ENCODE measurements at places on chromosomes 2 and 18.

- no peak for DNase-seq
These were observed 72.7 kb downstream of the PTPN2 start for GRCh38 chr18:12811191-12811950.

DNA sequence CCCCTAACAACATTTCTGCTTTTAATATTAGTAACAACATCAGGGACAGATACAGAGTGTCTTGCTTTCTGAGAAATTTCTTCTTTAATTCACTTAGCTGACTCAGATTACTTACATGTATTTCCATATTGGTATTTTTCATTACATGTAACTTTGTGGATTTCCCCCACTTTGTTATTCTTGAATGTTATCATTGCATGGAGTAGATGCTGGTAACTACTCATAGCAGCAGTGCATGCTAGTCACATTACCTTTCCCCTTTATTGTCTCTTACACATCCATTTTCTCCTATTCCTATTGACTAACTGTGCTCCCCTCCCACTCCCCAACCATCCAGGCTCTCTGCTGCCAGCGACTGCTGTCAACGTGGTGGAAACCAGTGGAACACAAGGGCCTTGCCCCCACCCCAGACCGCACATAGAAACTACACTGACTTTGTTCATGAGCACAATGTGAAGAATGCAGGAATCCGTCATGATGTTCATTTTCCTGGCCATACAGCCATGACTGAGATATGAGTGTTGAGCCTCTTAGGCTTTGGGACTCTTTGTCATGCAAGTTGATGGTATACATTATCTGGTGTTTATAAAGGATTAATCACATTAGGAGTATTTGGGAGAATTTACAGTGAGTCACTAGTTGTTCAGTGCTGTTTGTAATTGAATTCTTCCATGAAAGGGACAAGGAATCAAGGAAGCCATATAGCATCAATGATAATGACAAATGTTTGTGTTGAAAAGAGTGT lies 91.0 kb downstream of the EPB41L5 start:
- no peak for DNase-seq

- DNase-seq, result no peak
These were observed 44.5 kb downstream of the METTL8 start for GRCh38 chr2:171389325-171389724.

DNA sequence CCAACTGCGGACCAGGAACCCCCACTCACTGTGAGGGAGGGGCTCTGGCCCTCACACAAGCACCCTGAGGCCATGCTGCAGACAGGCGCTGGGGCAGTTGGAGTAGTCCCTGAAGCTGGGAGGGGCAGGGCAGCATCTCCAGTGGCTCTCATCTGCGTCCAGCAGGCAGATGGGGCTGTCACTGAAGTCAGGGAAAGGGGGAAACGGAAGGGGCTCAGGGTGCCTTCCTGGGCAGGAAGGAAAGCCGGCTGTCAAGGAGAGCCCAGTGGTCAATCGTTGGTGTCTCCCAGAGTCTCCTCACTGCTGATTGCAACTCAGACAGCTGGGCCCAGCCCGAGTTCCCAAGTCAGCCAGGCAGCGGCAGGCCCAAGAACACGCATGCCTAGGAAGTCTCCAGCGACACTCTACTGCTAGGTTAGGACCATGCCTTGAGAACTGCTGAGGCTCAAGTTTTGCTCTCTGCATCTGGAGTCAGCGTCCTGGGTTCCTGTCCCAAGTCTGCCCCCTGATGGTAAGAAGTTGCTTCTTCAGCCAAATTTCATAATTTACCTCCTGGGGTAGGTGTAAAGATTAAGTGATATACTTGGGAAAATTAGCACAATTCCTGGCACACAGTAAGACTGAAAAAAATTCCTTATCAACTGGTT lies 27.4 kb upstream of the NMUR1 start:
- DNase-seq, result peak; percentile 83

GRCh38 chr18:56381196-56381595 lies 257.2 kb downstream of the TXNL1 start:
- DNase-seq, result no peak

GRCh38 chr2:159228081-159228581 lies 58.4 kb downstream of the WDSUB1 start:
- peak; percentile 25 for DNase-seq

GRCh38 chr2:168186452-168186851 lies 60.9 kb downstream of the STK39 start:
- DNase-seq, result no peak

DNA sequence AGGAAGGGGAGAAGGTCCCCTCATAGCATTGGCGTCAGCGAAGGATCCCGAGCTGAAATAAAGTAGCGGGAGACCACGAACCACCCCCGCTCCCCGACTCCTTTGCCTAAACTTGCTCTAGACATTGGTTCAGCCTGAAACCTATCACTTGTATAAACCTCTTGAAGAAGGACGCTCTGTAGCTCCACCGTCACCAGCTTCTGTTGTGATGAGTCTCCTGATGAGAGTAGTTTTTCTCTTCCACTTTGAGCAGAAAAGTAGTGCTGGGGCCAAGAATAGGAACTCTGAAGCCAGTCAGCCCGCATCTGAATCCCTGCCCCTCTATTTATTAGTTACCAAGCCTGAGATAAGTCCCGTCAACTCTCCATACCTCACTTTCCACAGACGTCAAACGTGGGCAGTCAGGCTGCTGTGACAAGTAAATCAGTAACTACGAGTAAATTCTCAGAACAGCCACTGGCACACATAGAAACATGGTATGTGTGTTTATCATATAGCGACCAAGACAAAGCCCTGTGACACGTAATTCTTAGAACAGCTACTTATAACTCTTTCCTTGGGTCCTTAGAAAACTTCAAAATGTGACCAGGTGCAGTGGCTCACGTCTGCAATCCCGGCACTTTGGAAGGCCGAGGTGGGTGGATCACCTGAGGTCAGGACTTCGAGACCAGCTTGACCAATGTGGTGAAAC lies 61.7 kb downstream of the CD226 start:
- DNase-seq, result no peak

- DNase-seq, result no peak
These were observed 16.0 kb downstream of the INSIG2 start for GRCh38 chr2:118103951-118104940.

DNA sequence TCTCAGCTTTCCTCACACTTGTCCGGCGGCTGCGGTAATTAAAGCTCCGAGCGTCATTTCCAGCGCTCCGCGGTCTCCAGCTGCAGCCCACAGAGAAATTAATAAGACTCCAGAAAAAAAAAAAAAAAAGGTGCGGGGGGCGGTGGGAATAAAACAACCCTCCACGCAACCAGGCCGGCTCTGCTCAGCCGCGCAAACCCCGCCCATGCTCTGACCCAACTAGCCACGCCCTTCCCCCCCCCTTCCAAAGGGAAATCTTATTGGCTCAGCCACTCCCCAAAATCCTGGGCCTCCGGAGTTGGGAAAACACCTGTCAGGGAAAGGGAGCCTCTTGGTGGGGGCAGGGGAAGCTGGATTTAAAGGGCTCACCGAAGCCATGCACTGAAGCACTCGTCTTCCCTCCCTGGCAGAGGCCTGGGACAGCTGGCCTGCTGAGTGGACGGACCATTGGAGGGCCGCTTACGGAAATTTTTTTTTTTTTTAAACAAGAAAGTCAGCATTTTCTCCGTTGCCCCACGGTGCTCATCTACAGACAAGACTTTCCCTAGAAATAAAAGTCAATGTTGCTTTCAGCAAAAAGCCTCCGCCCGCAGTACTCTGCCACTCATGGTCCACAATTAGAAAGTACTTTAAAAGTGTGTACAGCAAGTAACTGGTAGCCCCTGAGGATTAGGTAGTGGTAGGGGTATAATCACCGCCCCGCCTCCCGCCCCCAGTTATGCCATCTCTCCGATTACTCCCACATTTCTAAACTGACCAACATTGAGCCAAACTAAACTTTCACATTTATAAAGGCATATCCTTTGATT lies 674 bp upstream of the ERBB4 start:
- peak; percentile 54 for DNase-seq

- no peak for DNase-seq
These were observed 66.6 kb downstream of the UGGT1 start for GRCh38 chr2:128157644-128158043.

DNA sequence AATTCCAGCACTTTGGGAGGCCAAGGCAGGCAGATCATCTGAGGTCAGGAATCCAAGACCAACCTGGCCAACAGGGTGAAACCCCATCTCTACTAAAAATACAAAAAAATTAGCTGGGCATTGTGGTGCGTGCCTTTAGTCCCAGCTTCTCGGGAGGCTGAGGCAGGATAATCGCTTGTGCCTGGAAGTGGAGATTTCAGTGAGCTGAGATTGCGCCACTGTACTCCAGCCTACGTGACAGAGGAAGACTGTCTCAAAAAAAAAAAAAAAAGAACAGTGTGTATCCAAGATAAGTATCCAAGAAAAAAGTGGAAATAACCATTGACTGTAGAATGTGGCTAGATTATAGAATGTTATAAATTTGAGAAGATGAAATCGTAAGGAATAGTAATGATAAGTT lies 142.1 kb downstream of the FAM124B start:
- no peak for DNase-seq

- DNase-seq, result no peak
These were observed 1112.3 kb upstream of the FANCL start for GRCh38 chr2:59353306-59353921.

GRCh38 chr2:133193544-133194361 lies 374.5 kb downstream of the NCKAP5 start:
- no peak for DNase-seq

DNA sequence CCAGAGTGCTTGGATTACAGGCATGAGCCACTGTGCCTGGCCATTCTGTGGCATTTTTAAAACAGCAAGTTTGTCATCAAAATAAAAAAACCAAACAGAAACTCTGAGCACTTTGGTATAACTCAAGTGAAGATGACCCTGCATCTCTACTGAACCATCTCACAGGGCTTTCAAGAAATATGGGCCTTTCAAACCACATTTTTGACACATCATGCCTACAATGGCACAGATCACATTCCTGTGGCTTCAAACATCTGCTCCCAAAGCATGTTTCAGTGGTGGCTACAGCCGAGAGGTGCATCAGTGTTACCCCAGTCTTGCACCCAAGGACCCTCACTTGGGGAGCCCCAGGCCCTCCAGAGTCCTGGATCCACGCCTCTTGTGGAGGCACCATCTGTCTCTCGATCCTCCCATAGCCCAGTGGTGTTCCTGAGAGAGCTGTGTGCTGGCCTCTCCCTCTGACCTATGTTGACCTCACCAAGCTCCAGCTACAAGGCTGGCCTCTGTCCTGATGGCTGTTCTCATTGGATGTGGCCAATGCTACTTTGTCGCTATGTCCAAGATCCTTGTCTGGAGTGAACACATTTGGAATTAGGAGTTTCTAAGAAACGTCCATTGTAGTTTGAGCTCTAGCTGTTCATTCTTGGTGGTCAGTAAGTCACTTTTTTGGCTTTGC lies 55.2 kb upstream of the RALBP1 start:
- DNase-seq, result no peak

DNA sequence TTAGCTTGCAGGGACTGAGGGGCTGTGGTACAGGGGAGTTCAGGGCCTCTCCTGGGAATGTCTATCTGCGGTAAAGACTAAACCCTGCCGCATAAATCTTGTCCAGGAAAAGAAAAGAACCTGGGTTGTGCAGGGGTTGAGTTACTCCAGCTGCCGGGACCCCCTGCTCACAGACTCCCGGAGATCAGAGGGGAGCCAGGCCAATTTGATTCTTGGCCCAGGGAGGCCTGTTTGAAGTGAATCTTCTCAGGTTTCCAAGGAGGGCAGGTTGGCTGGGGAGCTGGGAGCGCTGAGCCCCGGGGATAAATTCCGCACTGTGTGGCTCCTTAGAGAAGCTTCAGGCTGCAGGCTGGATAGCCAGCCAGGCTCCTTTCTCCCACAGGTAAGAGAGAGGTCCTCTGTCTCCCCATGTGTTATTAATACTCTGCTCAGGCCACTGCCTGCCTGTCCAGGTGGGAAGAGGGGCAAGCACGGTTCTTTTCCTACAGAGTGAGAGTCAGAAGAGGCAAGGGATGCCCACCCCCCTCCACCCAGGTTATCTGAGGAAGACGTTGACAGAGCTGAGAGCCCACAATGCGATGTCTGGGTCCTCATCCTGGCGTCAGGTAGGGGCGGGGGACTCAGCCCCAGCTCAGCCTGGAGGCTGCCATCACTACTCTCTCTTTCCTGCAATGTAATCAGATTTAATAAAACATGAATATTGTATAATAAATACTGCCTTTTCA lies 82.7 kb downstream of the LONRF2 start:
- no peak for DNase-seq

GRCh38 chr2:43406651-43407279 lies 180.4 kb upstream of the ZFP36L2 start:
- no peak for DNase-seq

DNA sequence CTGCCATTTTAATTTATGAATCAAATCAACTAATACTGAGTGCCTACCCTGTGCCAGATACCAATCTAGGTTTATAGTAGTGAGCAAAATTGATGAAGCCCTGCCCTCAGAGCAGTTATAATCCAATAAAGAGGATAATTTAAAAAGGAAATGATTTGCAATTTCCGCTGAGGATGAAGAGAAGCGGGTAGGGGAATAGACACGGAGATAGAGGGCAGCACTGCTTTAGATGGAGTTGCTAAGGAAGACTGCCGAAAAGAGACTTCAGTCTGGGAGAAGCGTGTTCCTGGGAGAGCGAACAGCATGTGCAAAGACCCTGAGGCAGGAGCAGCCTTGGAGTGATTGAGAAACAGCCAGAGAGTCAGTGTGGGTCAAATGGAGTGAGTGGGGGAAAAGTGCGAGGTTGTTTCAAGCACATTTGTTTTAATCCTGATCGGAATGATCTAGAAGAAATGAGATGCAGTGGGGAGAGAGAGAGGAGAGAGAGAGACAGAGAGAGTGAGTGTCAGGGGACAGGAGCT lies 12.4 kb downstream of the LAMA3 start:
- no peak for DNase-seq

DNA sequence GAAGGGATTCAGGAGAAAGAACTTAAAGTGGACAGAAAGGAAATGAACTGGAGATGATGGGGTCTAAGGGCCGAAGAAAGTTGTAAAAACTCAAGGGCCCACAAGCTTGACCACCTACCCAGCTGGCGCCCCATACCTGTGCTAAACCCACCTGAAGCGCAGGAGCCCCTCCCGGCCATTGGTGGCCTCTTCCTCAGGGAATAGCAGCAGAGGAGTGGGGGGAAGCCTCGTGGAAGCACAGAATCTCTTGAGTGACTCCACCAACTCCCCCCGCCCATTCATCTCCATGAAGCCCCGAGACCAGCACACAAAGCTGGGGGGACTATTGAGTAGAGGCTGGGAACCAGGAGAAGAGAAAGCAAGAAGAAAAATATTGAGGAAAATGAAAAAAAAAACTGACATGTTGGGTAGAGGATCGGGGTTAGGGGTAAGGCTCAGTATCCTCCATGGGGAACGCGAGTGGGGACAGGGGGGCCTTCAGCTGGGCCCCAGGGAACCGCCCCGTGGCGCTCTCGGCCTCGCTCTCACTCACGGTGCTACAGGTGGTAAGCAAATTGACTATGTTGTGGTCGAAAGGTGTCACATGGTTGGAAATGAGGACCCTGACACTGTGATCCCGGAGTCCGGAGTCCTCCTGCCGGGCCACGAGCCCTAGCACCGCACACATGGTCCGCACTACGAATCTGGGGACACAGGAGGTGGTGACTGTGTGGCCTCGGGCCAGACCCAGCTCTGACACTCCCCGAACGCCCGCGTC lies 728 bp downstream of the AUP1 start:
- no peak for DNase-seq
